ENCODE measurements at places on chromosomes 2 and 18.

GRCh38 chr2:175807031-175807873 is 194.8 kb downstream of the LNPK start:
- no peak for DNase-seq

DNA sequence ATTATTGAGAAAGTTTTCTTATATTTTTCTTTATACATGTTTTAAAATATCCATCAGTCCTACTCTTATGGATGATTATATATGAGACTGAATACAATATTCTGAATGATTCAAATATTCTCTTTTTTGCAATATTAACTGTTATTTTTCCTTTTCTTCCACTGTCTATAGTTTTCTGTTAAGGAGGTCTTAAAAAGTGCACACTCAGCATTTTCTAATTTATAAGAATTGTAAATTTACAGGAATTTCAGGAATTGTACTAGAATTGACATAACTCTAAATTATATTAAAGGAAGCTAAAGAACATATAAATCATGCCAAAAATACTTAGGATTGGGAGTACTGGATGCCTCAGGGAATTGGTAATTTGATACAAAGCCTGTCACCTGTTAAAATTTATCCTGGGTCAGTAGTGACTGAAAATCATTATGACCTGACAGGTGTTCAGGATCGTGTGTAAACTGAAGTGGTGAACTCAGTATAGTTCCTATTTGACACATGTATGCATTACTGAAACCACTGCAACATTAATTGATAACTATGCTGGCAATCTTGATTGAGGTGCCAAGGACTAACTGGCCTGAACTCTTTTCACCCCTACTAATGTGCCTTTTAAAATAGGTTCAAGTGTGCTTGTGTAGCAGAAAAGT is 30.4 kb downstream of the MSTN start:
- no peak for DNase-seq

- DNase-seq: no peak
Observed at GRCh38 chr2:188979187-188980114, 5.3 kb downstream of the COL3A1 start.

- no peak for DNase-seq
Observed at GRCh38 chr2:231163414-231164095, 34.9 kb upstream of the ARMC9 start.

DNA sequence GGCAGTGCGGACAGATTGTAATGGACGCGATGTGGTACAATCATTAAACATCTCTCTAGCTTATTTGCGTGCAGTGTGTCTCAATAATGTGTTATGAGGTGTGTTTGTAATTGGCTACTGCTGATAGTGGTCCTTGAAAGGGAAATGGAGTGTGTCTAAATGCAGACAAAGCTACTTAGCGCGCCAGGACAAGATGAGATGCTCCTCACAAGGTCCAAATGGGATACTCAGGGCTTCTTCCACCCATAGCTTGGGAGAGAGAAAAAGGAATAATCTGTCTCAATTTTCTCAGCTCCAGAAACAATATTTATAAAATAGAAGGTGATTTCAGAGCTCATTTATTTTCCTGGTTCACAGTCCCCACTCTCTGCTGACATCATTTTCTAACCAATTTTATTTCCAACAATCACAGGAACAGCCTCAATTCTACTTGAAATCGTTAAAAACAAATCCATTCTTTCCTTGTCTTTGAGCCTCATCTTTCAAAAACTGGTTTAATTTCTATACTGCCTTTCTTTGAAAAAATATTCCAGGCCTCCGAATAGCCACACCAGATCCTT is 28.5 kb downstream of the GALNT14 start:
- no peak for DNase-seq

DNA sequence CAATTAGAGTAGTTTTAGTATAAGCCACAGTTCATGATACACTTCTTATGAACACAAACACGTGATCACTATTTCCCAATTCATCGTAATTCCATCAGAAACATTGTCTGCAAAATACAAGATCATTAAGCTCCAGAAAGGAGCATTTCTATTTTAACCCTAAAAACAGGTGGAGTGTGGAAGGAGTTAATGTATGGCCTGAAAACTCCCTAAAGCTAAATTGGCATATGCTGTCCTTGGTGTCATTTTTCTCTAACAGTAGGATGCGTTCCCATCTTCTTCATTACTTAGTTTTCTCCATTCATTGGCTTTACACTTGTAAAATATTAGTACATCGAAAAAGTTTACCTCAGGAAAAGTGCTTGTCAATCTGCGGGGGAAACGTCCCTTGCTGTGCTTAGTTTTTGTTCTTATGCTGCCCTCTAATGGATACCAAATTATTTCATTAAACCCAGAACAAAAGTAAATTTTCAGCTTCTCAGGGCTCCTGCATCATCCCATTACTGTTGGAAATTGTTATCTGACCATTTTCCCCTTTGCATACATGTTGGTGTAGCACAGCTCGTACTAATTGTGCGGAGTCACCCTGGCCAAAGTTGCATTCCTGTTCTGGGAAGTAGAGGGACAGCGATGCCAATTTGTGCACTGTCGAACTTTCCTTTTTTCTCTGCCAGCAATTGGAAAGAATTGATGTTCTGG is 153.4 kb downstream of the GPD2 start:
- DNase-seq: no peak

- no peak for DNase-seq
Observed at GRCh38 chr2:63514781-63515180, 73.5 kb downstream of the WDPCP start.

DNA sequence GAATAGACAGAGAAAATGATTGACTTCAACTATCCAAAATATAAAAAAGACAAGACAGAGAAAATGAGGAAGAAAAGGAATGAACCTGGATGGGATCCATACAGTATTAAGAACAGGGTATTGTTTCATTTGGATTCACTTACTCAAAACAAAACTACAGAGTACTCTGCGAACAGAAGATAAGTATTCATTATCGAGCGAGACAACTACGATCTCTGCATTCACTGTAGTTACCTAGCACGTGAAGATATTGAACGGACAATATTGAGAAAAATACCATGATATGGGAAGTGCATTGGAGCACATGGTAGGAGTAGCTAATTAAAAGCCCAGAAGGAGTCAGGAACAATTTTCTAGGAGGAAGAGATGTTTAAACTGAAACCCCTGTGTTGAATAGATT is 1.0 kb upstream of the ORC2 start:
- DNase-seq: no peak

- DNase-seq: no peak
Observed at GRCh38 chr18:76725445-76725844, 96.9 kb upstream of the ZNF236 start.

DNA sequence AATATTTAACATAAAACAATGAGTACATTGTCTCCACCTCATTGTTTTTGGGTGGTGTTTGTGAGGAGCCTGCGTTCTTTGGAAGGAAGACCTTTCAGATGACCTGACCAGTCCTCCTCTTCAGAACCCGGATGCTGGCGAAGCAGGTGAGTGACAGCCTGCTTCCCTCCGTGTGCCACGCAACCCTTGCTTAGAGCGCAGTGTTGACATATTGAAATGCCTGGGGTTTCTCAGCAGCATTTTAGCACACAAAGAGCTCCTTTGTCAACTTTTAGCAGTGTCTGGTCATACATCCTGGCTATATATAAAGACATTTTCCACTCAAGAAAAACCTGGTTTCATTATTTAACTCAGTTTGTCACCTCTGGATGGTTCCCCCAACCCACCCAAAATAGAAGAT is 335.7 kb upstream of the POU3F3 start:
- DNase-seq: no peak

DNA sequence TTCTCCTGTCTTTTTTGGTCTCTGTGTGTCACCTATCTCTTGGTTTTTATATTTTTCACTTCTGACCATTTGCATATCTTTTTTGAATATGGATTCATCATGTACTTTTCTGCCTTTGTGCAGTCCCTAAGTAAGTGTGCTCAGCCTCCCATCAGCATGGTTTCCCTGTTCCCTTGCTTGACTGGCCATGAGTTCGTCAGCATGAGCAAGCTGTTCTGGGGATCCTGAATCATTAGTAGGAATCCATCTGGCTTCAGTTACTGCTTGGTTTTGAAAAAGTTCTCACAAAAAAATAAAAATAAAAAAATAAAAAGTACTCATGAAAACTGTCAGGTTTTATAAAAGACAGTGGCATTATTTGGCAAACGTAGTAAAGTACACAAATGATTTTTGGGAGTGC is 144.1 kb downstream of the NCOA1 start:
- DNase-seq: no peak

- no peak for DNase-seq
Observed at GRCh38 chr2:96769814-96770213, 9.1 kb downstream of the CNNM4 start.

DNA sequence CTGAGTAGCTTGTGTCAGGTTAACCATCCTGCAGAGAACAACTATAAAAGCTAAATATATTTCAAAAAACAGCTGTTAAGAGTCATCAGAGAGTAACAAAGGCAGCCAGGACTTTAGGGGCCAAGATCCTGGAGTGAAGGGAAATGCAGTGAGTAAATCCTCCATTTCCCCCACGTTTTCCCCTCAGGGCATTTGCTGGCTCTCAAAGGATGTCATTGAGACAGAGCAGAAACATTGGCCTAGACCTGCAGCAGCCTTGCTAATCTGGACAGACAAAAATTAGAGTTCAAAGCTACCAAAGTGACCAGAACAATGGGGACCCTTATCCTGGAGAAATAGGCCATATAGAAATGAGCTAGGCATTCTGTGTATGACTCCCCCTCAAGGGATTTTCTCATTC is 21.1 kb upstream of the KLHL29 start:
- no peak for DNase-seq
